Activated CD4-positive, alpha-beta T cell treated with anti-CD3 and anti-CD28 coated beads, Interleukin-2, amount 10 ng/mL, durations not matched to agents 24 days and 14 days (primary cell): ENCODE measurements at places on chromosomes 2 and 18. TPM values are rescaled to one million over a fixed set of nuclear protein-coding genes. Genes with fewer than 3 reads are reported as not detected.

GRCh38 chr2:194343167-194343566 lies 1313.9 kb upstream of the SLC39A10 start:
- H3K27me3 ChIP-seq = no peaks in the 10 kb centered on the region
- H3K36me3 ChIP-seq = no peaks in the 10 kb centered on the region

GRCh38 chr18:6773777-6774176 lies 44.3 kb downstream of the ARHGAP28 start:
- DNase-seq = no peak
- H3K4me3 ChIP-seq = no peak overlapping the region
- H3K36me3 ChIP-seq = no peaks in the 10 kb centered on the region

DNA sequence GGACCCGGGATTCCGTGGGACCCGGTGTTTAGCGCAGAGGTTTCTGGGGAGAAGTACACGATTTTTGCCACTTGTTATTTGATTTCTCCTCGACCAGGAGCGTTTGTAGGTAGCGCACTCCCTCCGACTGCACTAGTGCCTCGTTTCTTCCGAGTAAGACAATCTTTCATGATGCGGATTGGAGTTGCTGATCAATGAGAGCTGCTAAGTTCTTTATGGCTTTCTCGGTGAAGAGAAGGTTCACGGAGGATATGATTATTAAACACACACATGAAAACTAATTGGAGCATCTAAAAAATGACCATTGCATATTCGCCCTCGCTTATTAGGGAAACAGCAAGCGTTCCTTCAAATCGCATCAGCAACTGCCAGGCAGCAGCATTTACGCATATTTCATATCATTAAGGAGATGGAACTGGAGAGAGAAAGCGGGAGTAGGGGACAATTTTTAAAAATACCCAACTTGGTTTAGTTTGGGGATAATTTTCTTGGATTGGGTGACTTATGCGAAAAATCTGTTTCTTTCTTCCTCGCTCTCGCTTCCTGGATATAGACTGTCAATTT lies 616 bp downstream of the EML6 start:
- H3K4me3 ChIP-seq = peak overlapping the region; percentile 96
- peaks cover 72% of the 10 kb centered on the region for H3K27me3 ChIP-seq
- peaks cover 13% of the 10 kb centered on the region for H3K4me1 ChIP-seq
- no peaks in the 10 kb centered on the region for H3K36me3 ChIP-seq

The TTLL4 gene
- total RNA-seq = 66.1 and 71.2 TPM in 2 replicates

DNA sequence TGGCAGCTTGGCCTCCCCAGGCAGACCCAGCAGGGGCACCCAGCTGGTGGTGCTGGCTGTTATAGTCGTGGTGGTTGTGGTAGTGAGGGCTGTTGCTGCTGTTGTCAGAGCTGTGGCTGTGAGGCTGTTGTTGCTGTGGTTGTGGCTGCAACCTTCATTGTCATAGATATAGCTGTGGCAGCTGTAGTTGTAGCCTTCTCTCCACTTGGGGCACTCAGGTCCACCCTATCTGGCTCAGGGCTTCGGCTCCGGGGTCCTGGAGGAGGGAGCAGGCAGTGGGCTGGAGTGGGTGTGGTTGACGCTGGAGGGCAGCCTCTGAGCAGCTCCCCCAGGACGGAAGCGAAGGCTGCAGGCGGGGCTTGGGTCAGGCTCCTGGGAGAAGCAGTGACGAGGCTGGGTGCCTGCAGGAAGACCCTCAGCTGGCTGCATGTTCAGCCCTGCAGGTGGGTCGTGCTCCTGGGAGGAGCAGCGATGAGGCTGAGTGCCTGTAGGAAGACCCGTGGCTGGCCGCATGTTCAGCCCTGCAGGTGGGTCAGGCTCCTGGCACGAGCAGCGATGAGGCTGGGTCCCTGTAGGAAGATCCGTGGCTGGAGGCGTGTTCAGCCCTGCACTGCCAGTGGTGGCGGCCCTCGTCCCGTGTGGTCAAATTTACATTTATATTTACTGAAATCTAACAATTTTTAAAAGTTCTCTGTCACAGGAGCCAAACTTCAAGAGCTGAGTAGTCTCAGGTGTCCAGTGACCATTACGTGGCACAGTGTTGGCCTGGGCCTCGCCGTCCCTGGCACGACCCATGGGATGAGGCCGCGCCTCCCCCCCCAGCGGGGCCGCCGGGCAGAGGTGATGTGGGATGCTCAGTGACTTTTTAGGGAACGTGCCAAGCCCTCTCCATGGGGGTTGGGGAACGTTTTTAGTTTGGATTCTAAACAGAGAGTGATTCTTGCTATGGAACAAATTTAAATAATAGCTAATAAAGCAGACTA lies 79.2 kb upstream of the PXDN start:
- H3K4me3 ChIP-seq = no peak overlapping the region
- no peaks in the 10 kb centered on the region for H3K36me3 ChIP-seq
- H3K27ac ChIP-seq = no peak overlapping the region
- no peaks in the 10 kb centered on the region for H3K27me3 ChIP-seq

DNA sequence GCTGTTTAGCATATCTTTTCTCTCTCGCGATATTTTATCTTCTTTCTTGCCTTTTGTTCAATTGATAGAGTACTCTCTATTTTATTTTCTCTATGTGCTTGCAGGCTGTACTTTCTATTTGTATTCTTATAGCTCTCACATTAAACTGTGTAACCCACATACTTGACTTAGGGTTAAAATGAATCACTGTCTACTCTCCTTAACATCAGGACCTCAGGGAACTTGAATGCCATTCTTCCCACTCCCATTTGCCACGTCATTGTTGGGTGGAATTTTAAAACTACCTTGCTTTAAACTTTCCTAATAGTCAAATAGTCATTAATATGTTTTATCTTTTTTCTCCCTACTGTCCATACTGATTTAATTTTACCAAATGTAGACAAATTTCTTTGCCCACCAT lies 269.7 kb downstream of the ALPK2 start:
- DNase-seq = no peak
- H3K27me3 ChIP-seq = peaks cover 9% of the 10 kb centered on the region
- H3K36me3 ChIP-seq = no peaks in the 10 kb centered on the region
- H3K27ac ChIP-seq = no peak overlapping the region
- H3K4me3 ChIP-seq = no peak overlapping the region
- no peaks in the 10 kb centered on the region for H3K4me1 ChIP-seq

GRCh38 chr2:239726631-239727181 lies 298.4 kb downstream of the NDUFA10 start:
- peaks cover 4% of the 10 kb centered on the region for H3K4me1 ChIP-seq
- no peaks in the 10 kb centered on the region for H3K27me3 ChIP-seq
- no peaks in the 10 kb centered on the region for H3K36me3 ChIP-seq
- no peak overlapping the region for H3K4me3 ChIP-seq
- no peak overlapping the region for H3K27ac ChIP-seq
- DNase-seq = no peak

- peaks cover 3% of the 10 kb centered on the region for H3K27me3 ChIP-seq
- H3K4me3 ChIP-seq = no peak overlapping the region
- H3K27ac ChIP-seq = no peak overlapping the region
Measured at GRCh38 chr2:55862673-55863390, 60.8 kb downstream of the EFEMP1 start.

GRCh38 chr2:81734981-81735380 lies 1430.4 kb upstream of the LRRTM1 start:
- no peak overlapping the region for H3K4me3 ChIP-seq
- H3K36me3 ChIP-seq = no peaks in the 10 kb centered on the region
- no peaks in the 10 kb centered on the region for H3K4me1 ChIP-seq
- no peaks in the 10 kb centered on the region for H3K27me3 ChIP-seq
- no peak for DNase-seq

- no peak for DNase-seq
- H3K4me1 ChIP-seq = peaks cover 46% of the 10 kb centered on the region
- no peak overlapping the region for H3K27ac ChIP-seq
Measured at GRCh38 chr18:62332964-62333695, 8.0 kb downstream of the TNFRSF11A start.

The TMEM247 gene
- total RNA-seq = not detected in 2 replicates

DNA sequence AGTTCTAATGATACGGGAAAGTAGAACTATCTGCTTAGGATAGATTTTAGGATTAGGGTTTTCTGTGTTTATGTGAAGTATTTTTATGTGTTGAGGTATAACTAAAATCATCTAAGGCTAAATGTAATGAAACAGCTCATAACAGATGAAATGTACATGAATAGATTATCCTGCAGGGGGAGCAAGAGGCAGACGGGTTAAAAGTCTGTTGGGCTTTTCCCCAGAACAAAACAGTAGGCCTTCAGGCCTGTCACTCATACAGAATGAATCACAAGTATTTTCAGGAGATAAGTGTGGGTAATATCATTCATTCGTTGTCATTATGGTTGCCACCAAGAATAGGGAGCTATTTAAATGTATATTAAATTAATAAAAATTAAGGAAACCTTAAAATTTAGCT lies 107.9 kb upstream of the IL1R2 start:
- peaks cover 7% of the 10 kb centered on the region for H3K4me1 ChIP-seq
- no peak overlapping the region for H3K4me3 ChIP-seq
- no peak overlapping the region for H3K27ac ChIP-seq
- DNase-seq = peak; percentile 72
- peaks cover 52% of the 10 kb centered on the region for H3K36me3 ChIP-seq

The C2orf66 gene
- 0.17 and 0.33 TPM in 2 replicates for total RNA-seq

DNA sequence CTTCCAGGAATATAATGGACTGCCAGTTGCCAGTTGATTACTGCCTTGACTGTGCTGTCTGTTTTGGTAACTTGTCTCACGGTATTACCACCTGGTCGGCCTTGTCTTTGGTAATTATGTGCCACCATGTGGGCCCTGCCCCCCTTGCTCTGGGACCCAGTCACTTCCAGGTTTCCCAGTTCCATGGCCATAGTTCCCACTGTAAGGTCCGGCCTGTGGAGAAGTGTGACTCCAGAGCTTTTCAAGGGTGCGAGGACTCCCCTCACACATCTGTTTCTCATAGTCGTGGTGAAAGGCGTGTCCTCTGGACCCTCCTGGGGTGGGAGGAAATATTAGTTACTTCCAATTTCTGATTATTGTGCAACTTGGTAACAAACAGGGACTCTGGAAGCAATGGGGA lies 150.5 kb downstream of the SEPTIN10 start:
- H3K27me3 ChIP-seq = peaks cover under 1% of the 10 kb centered on the region
- no peaks in the 10 kb centered on the region for H3K4me1 ChIP-seq
- no peak for DNase-seq
- H3K27ac ChIP-seq = no peak overlapping the region

The ZNF2 gene
- 4.4 and 5.4 TPM in 2 replicates for total RNA-seq

- DNase-seq = peak; percentile 43
- H3K36me3 ChIP-seq = no peaks in the 10 kb centered on the region
- no peak overlapping the region for H3K4me3 ChIP-seq
- H3K27ac ChIP-seq = no peak overlapping the region
- H3K4me1 ChIP-seq = peaks cover 5% of the 10 kb centered on the region
Measured at GRCh38 chr2:68918497-68918896, 34.2 kb downstream of the GKN2 start.

GRCh38 chr2:181466661-181467576 lies 9.7 kb downstream of the ITGA4 start:
- peak; percentile 92 for DNase-seq
- peaks cover 72% of the 10 kb centered on the region for H3K4me1 ChIP-seq
- H3K36me3 ChIP-seq = peaks cover 56% of the 10 kb centered on the region
- H3K27ac ChIP-seq = peak overlapping the region; percentile 71

GRCh38 chr2:38654528-38655381 lies 11.2 kb upstream of the GALM start:
- no peak overlapping the region for H3K4me3 ChIP-seq
- H3K4me1 ChIP-seq = peaks cover 65% of the 10 kb centered on the region
- peak overlapping the region; percentile 87 for H3K27ac ChIP-seq
- no peak for DNase-seq
- peaks cover 6% of the 10 kb centered on the region for H3K36me3 ChIP-seq
- no peaks in the 10 kb centered on the region for H3K27me3 ChIP-seq

DNA sequence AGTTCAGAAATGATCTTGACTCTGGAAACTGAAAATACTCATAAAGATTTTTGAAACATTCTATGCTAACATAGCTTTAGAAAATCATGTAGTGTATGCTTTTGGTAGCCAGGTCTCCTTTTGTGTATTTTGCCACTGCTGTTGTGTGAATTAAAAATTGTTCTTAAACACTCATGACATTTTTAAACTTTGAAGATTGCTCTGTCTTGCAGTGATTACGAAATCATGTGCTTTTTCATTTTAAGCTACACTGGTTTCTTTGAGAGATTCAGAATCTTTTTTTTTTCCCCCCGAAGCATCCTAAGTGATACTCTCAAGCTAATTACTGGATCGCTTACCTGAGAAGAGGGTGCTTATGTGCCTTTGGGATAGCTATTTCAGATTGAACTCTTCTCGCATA lies 60.0 kb downstream of the ANKRD12 start:
- peaks cover 38% of the 10 kb centered on the region for H3K36me3 ChIP-seq
- H3K4me1 ChIP-seq = peaks cover 6% of the 10 kb centered on the region
- DNase-seq = no peak
- no peaks in the 10 kb centered on the region for H3K27me3 ChIP-seq

- no peak overlapping the region for H3K4me3 ChIP-seq
- H3K27ac ChIP-seq = no peak overlapping the region
- no peak for DNase-seq
- no peaks in the 10 kb centered on the region for H3K27me3 ChIP-seq
Measured at GRCh38 chr2:86072271-86072858, 33.3 kb downstream of the POLR1A start.

GRCh38 chr2:20573620-20574422 lies 77.1 kb downstream of the HS1BP3 start:
- H3K27ac ChIP-seq = no peak overlapping the region
- no peak overlapping the region for H3K4me3 ChIP-seq
- H3K4me1 ChIP-seq = peaks cover 34% of the 10 kb centered on the region
- no peaks in the 10 kb centered on the region for H3K36me3 ChIP-seq
- no peaks in the 10 kb centered on the region for H3K27me3 ChIP-seq

GRCh38 chr2:70750320-70750719 lies 17.7 kb downstream of the ADD2 start:
- no peaks in the 10 kb centered on the region for H3K4me1 ChIP-seq
- peaks cover 2% of the 10 kb centered on the region for H3K27me3 ChIP-seq
- no peak overlapping the region for H3K27ac ChIP-seq
- no peak for DNase-seq
